Liver (tissue), 10 donors: ENCODE measurements at places on chromosomes 7 and 10. TPM values are rescaled to one million over a fixed set of nuclear protein-coding genes. Genes with fewer than 3 reads are reported as not detected.

The LIPN gene
- total RNA-seq = 0.09 TPM

The SLC18A3 gene
- total RNA-seq = not detected

The SEMA3D gene
- 1.2 TPM for total RNA-seq

The WEE2 gene
- total RNA-seq = not detected

The NCF1 gene
- 2.0 TPM for total RNA-seq

- peaks cover 46% of the 10 kb centered on the region for H3K4me1 ChIP-seq
- H3K36me3 ChIP-seq = no peaks in the 10 kb centered on the region
- H3K27me3 ChIP-seq = no peaks in the 10 kb centered on the region
- H3K27ac ChIP-seq = no peak overlapping the region
These were observed 55.7 kb upstream of the TM9SF3 start for GRCh38 chr10:96642530-96642929.

DNA sequence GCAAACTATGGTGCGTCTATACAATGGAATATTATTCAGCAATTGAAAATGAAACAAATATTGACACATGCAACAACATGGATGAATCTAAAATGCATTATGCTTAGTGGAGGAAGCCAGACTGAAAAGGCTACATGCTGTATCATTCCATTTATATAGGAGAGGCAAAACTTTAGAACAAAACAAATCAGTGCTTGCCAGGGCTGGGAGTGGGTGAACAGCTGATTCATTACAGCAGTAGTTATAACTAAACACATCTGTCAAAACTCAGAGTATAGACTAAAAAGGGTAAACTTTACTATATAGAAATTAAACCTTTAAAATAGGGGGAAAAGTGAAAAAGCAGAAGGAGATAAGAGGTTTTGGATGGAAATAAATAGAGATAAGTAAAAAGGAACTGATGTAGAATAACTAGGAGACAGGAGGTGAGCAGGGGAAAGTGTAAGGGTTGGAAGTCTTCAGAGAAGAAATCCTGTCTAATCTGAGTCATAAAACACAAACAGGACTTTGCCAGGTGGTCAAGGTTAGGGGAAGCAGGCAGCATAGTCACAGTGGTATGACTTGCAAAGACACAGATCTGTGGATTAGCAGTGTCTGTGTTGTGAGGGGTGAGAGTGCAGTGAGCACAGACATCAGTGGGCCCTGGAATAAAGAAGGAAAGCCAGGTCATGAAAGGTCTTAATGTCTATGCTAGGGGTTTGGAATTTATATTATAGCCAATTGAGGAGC is 349.8 kb downstream of the PHTF2 start:
- no peaks in the 10 kb centered on the region for H3K27me3 ChIP-seq
- H3K4me1 ChIP-seq = no peaks in the 10 kb centered on the region
- DNase-seq = no peak
- no peak overlapping the region for H3K27ac ChIP-seq
- H3K36me3 ChIP-seq = no peaks in the 10 kb centered on the region

DNA sequence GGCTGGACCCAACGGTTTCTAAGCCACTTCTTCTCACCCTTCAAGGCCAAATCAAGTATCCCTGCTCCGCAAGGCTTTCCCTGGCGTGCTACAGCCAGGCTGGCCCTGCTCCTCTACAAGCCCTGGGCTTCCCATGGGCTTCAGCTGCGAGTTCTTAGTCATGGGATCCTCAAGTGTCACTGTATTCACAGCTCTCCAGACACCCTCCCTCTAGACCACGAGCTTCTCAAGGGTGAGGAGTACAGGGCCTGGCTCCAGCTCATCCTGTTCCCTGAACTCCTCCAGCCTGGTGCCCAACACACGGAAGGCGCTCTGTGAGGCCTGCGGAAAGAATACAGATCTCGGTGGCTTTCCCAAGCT is 38.8 kb downstream of the FAM53B start:
- no peak overlapping the region for H3K4me3 ChIP-seq
- H3K27me3 ChIP-seq = no peaks in the 10 kb centered on the region
- no peak overlapping the region for H3K27ac ChIP-seq
- H3K4me1 ChIP-seq = peaks cover 78% of the 10 kb centered on the region
- no peak for DNase-seq

DNA sequence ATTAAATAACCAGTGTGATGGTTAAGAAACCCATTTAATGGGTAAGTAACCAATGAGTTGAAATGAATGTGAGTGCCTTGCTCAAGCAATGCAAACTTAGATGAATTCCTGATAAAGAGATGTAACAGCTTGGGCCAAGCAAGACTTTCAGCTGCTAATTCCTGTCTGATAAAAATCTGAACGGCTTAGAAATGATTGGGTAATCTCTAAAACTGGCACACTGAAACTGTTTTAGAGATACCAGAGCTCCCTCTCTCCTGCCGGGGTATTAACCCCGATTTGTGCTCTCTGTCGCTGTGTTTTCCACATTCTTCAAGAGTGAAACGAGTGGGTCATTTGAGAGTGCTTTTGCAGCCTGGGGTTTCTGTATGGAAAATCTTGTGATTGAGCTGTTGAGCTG is 534.9 kb upstream of the GALNT17 start:
- H3K36me3 ChIP-seq = peaks cover 4% of the 10 kb centered on the region
- H3K27me3 ChIP-seq = no peaks in the 10 kb centered on the region
- peak overlapping the region; percentile 49 for H3K27ac ChIP-seq
- H3K4me3 ChIP-seq = peak overlapping the region; percentile 74
- no peak for DNase-seq

- H3K4me1 ChIP-seq = no peaks in the 10 kb centered on the region
- H3K4me3 ChIP-seq = no peak overlapping the region
- peaks cover 10% of the 10 kb centered on the region for H3K36me3 ChIP-seq
- H3K27ac ChIP-seq = no peak overlapping the region
- DNase-seq = no peak
These were observed 15.6 kb downstream of the NKX6-2 start for GRCh38 chr10:132770061-132771021.

DNA sequence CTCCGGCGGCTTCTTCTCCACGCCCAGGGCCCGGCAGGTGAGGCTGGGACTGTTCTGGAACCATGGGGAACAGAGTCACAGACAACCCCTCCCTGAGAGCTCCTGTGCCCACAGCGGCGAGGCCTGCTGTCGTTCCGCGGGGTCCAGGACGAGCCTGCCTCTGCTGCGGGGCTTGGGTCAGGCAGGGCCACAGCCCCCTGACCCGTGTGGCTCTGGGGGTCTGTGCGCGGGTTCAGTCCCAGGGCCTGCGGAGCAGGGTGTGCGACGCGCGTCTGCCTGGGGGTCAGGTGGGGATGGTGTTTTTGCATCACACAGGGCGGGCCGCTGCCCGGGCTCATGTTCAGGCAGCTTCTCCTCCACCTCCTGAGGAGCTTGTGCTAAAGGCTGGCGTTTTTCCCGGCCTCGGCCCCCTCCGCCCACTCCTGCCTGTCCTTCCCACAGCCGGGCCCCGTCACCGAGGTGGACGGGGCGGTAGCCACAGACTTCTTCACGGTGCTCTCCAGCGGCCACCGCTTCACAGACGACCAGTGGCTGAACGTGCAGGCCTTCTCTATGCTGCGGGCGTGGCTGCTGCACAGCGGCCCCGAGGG is 8.4 kb downstream of the AP5Z1 start:
- no peak overlapping the region for H3K4me3 ChIP-seq
- H3K4me1 ChIP-seq = no peaks in the 10 kb centered on the region
- H3K36me3 ChIP-seq = peaks cover 46% of the 10 kb centered on the region
- no peak for DNase-seq

GRCh38 chr10:1464881-1465417 is 272.4 kb downstream of the ADARB2 start:
- no peak for DNase-seq
- no peaks in the 10 kb centered on the region for H3K4me1 ChIP-seq
- H3K36me3 ChIP-seq = no peaks in the 10 kb centered on the region
- H3K27me3 ChIP-seq = peaks cover 3% of the 10 kb centered on the region
- H3K27ac ChIP-seq = no peak overlapping the region

DNA sequence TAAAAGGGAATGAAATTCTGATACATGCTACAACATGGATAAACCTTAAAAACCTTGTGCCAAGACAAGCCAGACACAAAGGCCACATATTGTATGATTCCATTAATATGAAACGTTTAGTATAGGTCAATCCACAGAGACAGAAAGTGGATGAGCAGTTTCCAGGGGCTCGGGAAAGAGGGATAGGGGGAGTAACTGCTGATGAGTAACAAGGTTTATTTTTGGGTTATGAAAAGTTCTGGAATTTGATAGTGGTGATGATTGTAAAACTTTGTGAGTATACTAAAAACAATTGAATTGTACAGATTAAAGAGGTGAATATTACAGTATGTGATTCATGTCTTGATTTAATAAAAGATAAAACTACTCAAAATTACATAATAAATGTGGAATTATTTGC is 19.1 kb upstream of the SLC13A1 start:
- no peaks in the 10 kb centered on the region for H3K27me3 ChIP-seq
- no peaks in the 10 kb centered on the region for H3K4me1 ChIP-seq
- no peak overlapping the region for H3K4me3 ChIP-seq
- no peak overlapping the region for H3K27ac ChIP-seq
- H3K36me3 ChIP-seq = no peaks in the 10 kb centered on the region

GRCh38 chr7:29350351-29350750 is 155.8 kb downstream of the CHN2 start:
- no peak overlapping the region for H3K27ac ChIP-seq
- no peak for DNase-seq
- H3K4me3 ChIP-seq = no peak overlapping the region
- H3K36me3 ChIP-seq = no peaks in the 10 kb centered on the region
- no peaks in the 10 kb centered on the region for H3K27me3 ChIP-seq

GRCh38 chr10:88291289-88292184 is 291.6 kb downstream of the RNLS start:
- no peak overlapping the region for H3K27ac ChIP-seq
- H3K4me3 ChIP-seq = no peak overlapping the region

GRCh38 chr10:100182281-100182680 is 3.5 kb downstream of the ERLIN1 start:
- H3K27ac ChIP-seq = no peak overlapping the region
- peaks cover 23% of the 10 kb centered on the region for H3K36me3 ChIP-seq
- H3K4me1 ChIP-seq = peaks cover 41% of the 10 kb centered on the region
- no peak for DNase-seq
- H3K4me3 ChIP-seq = no peak overlapping the region

DNA sequence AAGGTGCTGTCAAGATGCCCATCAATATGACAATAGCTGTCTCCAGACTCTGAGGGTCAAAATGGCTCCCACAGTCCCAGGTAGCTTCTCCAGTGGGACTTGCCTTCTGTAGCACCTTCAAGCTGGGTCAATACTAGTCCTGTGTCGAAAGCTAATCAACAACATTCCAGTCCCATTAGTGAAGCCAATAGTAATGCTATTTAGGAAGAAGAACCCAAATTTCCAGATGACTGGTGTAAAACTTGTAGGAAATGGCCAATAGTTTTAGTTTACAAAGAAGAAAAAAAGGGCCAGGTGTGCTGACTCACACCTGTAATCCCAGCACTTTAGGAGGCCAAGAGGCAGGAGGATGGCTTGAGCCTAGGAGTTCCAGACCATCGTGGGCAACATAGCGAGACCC is 2.0 kb upstream of the SPOCK2 start:
- peaks cover 5% of the 10 kb centered on the region for H3K4me1 ChIP-seq
- H3K27ac ChIP-seq = no peak overlapping the region
- H3K36me3 ChIP-seq = peaks cover 1% of the 10 kb centered on the region
- H3K27me3 ChIP-seq = peaks cover 4% of the 10 kb centered on the region
- no peak overlapping the region for H3K4me3 ChIP-seq

DNA sequence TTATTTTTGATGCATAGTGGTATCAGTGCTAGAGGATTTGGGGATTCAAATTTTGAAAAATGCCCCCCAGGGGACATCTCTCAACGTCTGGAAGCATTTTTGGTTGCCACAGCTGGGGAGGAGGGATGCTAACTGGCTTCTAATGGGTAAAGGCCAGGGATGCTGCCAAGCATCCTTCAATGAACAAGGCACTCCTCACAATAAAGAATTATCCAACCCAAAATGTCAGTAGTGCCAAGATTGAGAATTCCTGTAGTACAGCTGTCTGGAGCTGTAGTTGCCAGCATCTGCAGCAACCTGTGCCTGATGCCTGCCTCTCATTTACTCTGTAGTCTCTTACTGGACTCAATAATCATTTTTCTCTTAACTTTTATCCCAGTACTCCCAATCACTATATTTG is 53.5 kb downstream of the SEPTIN7 start:
- no peak for DNase-seq
- H3K4me1 ChIP-seq = no peaks in the 10 kb centered on the region
- H3K27me3 ChIP-seq = no peaks in the 10 kb centered on the region
